ENCODE measurements at places on chromosomes 4 and X.

DNA sequence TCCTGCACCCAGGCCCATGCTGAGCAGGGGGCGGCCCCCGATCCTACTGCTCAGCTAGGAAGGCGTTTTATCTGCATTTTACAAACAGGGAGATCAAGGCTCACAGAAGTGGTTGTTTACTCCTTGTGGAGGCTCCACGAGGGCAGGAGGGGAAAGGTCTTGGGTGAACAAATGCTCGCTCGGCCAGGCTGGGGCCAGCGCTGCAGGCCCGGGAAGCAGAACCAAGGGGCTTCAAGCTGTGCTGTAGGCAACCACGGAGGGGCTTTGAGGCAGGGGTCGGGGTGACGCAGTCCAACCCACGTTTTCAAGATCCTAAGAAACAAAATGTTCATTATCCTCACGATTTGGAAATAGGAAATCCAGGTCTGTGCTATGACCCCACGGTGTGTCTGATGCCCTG is 125.8 kb downstream of the HMX1 start:
- DNase-seq = no peak

DNA sequence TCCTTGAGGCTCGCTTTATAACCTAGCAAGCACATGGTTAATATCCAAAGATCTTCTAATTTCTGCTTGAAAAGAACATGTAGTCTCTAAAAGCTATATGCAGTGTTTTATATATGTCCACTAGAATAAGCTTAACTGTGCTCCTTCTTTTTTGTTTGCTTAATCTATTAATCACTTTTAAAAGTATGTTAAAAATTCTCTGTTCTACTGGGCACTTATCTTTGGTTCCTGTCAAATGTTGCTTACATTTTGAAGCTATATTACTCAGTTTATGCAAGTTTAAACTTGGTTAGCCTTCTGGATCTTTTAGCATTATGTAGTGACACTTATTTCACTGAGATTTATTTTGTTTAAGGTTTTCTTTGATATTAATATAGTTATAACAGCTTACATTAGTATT is 32.5 kb downstream of the MAOA start:
- DNase-seq = no peak

- DNase-seq = no peak
Measured at GRCh38 chr4:81629366-81629765, 157.7 kb upstream of the RASGEF1B start.

GRCh38 chrX:63746715-63747114 is 38.3 kb downstream of the ARHGEF9 start:
- no peak for DNase-seq

DNA sequence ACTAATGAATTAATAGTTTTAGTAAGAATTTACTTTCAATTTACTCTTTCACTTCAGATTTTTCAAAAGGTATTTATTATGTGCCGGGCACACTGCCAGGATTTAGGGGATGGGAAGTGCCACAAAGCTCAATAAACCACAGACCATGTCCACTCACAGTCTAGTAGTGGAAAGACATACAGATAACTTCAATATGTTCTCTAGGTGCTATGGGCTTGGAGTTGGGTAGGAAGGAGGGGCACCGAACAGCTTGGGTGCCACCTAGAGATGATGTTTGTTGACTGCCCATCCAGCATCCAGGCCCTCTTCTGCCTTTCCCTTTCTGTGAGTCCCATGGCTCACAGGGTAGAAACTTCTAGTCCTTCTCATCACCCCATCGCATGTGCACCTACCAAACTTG is 17.8 kb downstream of the MFAP3L start:
- no peak for DNase-seq

GRCh38 chrX:72395237-72395636 is 89.5 kb upstream of the CITED1 start:
- no peak for DNase-seq

GRCh38 chrX:48972220-48973164 is 848 bp upstream of the KCND1 start:
- no peak for DNase-seq

DNA sequence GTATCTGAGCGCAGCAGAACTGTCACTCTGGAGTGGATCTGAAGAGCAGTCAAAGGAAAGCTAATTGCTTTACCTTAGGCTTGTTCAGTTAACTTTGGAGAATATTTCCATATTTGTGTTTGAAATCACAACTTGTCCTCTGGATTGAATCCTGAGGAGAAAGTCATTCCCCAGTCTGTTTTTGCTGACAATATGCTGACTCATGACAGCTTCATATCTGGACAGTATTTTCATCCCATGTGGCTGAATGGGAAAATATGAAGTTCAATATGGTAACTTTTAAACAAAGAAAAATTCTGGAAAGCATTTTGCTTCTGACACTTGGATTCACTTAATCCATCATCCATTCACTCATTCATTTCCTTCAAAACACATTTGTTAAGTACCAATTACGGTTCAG is 46.3 kb upstream of the MAGEC3 start:
- no peak for DNase-seq

- no peak for DNase-seq
Measured at GRCh38 chr4:1885414-1885813, 14.2 kb downstream of the NSD2 start.

- DNase-seq = no peak
Measured at GRCh38 chr4:139908636-139909437, 243.2 kb downstream of the MGST2 start.

GRCh38 chrX:120015145-120016067 is 62.1 kb downstream of the RHOXF2B start:
- no peak for DNase-seq

DNA sequence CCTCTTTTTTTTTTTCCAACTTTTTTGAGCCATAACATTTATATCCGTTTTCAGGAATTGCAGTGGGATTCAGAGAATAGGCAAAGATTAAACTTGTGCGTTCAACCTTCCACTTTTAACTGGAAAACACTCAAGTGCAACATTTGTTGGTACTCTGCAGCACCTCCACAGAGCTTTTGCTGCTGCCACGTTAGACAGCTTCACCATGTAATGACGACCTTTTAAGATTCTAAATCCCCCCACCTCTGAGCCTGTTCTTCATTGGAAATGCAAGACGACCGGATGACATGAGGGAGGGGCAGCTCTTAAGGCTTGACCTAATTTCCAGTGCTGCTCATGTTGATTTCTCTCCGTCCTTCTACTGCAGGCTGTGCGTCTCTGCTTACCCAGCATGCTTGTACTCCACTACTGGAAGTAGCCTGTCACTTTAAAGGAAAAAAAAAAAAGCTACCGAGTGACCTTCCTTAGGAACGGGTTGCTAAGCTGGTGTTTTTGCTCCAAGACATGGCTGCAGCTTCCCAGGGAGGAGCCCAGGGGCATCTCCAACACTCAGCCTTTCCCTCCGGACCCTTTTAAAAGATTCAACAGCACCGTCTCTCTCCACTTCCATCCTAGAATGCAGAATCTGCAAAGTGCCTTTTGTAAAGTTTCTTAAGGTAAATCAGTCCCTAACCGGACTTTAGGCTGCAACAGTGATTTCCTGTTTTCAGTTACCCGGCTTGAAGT is at the start of gene CC2D2A:
CC2D2A (plus strand) TSS at position 481 of the 726 bp plus-strand sequence. CDS start 6,051 bp downstream, outside the sequence.
- no peak for DNase-seq

DNA sequence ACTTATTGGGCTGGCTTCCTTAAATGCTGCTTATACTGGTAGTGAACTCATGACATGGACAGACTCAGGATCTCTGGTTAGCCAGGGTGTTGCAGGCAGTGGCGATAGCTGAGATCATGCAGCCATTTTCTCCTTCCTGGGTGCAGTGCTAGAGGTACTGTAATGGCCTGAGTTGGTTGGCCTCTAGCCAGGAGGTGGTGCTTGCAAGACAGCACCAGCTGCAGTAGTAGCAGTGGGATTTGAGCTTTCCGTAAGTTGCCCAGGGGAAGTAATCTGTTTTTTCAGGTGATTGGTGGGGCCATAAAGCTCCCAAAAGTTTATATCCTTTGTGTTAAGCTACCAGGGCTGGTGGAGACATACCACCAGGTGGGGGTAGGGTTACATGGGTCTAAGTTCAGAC is 45.1 kb upstream of the AADAT start:
- no peak for DNase-seq

DNA sequence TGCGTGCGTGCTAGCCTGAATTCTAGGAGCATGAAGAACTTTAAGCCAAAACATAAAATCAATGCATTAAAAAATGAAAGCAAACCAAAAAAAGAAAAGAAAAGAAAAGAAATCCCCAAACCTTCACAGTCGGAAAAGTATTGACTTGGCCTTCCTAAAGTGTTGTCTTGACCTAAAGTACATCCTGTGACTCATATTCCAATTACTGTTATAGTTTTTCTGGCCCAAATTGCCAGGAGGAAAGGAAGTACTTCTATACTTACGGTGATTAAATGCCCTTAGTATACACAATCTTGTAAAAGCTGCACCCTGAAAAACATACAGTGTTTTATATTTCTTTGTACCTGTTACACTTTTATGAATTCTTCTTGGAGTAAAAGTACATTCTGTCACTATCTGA is 512.8 kb downstream of the ANKRD50 start:
- no peak for DNase-seq

- DNase-seq = no peak
Measured at GRCh38 chr4:137420901-137421396, 111.3 kb downstream of the PCDH18 start.

DNA sequence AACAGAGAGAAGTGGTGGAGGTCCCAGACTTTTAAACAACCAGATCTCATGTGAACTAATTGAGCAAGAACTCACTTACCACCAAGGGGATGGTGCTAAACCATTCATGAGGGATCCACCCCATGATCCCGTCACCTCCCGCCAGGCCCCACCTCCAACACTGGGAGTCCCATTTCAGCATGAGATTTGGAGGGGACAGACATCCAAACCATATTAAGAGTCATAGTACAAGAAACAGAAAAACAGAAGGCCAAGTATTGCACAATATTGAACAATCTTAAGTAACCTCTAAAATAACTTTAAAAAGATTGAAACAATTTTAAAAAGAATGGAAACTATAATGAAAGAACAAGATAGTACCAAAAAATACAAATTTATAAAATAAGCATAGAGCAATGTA is 110.0 kb downstream of the CBR4 start:
- no peak for DNase-seq

DNA sequence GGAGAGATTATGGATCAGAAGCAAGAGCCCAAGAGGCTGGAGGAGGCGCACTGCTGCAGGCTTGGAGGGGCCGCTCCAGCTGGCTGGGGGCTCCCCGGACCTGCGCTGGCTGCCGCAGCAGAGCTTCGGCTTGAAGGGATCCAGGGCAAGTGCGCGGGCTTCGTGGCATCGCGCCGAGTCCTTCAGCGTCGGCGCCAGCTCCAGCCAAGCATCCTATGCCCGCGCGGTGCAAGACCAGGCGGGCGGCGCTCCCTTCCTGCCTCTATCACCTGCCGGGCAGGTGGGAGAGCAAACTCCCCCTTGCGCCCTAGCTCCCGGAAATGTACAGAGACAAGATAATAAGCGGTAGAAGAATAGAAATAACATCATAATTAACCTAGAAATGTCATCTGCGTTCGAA is 10.5 kb upstream of the UCP1 start:
- no peak for DNase-seq

DNA sequence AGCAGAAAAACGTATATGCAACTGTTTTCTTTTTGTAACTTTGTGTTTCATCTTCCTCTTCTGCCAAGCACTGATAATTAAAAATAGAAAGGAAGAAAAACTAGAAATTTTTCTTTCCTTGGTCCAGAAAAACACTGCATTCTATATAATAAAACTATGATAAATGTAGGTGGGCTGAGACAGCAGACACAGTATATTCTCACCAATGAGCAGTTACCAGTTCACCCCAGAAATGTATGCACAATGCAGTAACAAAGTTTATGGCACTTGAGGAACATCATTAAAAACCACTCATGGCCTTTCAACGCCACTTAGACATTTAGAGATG is 79.4 kb downstream of the FAT1 start:
- no peak for DNase-seq

DNA sequence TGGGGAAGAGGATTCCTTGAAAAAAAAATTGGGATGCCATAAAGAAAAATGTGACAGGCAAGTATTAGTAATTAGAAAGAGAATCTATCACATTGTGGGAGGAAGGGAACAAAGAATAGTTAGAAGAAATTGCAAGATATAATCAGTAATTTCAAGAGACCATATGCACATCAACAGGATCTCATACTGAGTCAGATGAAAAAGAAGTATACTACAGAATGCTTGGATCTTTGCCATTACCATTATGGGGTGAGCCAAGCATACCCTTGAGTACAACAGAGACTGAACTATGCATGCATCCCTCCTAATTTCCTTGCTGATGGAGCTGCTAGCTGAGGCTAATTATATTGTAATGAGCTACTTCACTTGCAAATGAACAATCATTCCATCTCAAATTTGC is 287.6 kb downstream of the PAPSS1 start:
- DNase-seq = no peak

- DNase-seq = no peak
Measured at GRCh38 chrX:124257924-124258702, 74.3 kb upstream of the TEX13D start.

DNA sequence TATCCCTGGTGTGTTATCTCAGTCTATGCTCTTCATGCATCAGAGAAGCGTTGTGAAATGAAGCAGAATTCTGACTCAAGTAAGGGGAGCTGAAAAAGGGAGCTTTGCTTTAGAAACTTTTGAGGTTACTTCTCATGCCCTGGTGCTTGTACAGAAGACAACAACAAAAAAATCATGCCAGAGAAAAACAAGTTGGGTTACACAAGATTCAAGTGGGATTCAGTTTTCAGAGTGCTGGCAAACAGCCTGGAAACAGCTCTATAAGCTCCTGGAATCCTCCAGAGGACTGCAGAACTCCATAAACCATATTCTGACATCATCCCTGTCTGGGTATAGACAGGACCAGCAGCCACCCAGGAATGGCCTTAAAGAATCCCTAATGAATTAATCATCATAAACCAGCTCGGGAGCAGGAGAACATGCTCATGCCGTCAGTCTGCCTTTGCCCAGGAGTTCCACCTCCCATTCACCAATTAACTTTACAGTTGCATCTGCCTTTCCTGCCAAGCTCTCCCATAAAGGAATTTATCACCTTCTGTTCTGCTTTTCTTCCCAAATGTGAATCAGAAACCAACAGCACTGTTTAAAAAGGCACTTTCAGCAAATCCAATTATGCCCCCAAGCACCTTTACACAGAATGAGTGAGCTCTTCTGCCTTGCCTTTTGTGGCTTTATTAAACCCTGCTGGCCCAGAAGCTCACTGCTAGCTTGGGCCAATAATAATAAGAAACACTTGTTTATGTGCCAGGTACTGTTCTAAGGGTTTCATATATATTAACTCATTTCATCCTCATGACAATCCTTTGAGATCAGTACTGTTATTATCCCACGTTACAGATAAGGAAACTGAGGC is 54.5 kb upstream of the FBXW7 start:
- DNase-seq = no peak

GRCh38 chrX:143437439-143437838 is 79.8 kb downstream of the SPANXN3 start:
- DNase-seq = no peak

- DNase-seq = no peak
Measured at GRCh38 chr4:100907465-100908454, 389.9 kb upstream of the EMCN start.

GRCh38 chr4:80186676-80187075 is 10.6 kb upstream of the PRDM8 start:
- DNase-seq = no peak

GRCh38 chrX:100696699-100697351 is 35.1 kb downstream of the SYTL4 start:
- no peak for DNase-seq

- DNase-seq = no peak
Measured at GRCh38 chr4:84058201-84058600, 440.9 kb downstream of the NKX6-1 start.
